ENCODE measurements at places on chromosomes 5 and 9.

GRCh38 chr5:36305571-36306326 is 4.0 kb upstream of the RANBP3L start:
- peak; percentile 37 for DNase-seq

- DNase-seq, result no peak
Observed at GRCh38 chr9:80382211-80382891, 810.6 kb downstream of the TLE4 start.

- no peak for DNase-seq
Observed at GRCh38 chr5:130323804-130324454, 419.7 kb downstream of the CHSY3 start.

DNA sequence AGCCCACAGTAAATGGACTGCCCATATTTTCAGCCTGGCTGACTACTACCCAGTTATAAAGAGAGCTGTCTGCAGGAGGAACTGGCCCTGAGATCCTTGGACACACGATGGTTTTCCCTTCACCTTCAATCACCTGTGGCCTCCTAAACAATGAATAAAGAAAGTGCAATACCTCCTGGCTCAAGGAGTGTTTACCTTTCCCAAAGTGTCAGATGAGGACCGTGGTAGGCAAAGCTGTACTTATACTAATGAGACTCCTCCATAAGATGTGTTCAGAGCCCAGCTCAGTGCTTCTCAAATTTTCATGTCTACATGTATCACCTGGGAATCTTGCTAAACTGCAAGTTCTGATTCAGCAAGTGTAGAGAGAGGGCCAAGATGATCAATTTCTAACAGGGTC is 284.5 kb upstream of the VLDLR start:
- DNase-seq, result no peak

GRCh38 chr5:169450464-169450863 is 133.1 kb upstream of the SPDL1 start:
- DNase-seq, result no peak

GRCh38 chr9:806285-807156 is 35.0 kb upstream of the DMRT1 start:
- peak; percentile 51 for DNase-seq
